NCI-H524 (cell line): ENCODE measurements at places on chromosomes 1 and 21.

GRCh38 chr1:225595974-225596551 lies 56.9 kb downstream of the ENAH start:
- DNase-seq: no peak

DNA sequence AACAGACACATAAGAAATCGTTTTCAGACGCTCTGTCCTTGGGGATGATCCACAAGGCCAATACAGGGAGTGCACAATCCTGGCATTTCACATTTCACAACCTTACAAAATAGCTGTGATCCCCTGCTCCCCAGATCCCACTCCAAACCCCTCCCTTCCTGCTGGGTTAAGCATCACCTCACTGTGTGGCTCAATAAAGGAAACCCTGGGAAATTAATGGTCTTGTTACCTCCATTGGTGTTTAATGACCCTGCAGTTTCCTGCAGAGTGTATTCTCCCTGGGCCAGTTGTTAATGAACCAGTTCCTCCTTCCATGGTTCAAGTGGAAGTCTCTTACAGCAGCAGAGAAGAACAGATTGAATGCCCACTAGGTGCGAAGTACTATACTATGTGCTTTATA lies 334.7 kb downstream of the OMA1 start:
- DNase-seq: no peak

- no peak for DNase-seq
Observed at GRCh38 chr1:184624626-184625025, 130.0 kb downstream of the EDEM3 start.

DNA sequence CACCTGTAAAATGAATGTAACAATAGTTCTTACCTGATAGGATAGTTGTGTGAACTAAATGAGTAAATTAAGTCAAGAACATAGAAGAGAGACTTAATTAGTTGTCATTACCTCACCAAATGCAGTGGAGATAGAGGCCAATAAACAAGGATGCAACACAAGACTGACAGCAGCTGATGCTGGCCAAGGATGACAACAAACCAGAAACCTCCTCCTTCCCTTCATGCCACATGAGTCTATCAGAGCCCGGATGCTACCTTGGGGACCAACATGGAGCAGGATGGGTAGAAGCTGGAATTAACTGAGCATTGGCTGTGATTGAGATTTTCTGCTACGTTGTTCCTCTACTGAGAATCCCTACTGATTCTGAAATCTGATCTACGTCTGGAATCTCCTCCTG lies 30.3 kb upstream of the USP1 start:
- DNase-seq: no peak

DNA sequence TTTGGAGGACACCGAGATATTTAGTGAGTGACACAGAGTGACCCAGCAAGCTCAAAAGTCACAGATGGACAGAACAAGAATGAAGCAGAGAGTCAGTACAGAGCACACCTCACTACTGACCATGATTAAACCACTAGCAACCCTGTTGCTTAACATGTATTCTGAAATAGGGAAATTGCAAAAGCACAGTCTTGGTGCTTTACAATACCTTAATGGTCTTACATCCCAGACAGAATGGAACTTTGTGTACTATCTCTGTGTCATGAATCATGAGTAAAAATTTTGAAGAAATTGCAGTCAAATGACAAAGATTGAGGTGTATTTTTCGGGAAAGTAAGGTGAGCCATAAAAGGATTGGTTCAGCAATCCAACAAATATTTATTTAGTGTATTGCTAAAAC lies 2.7 kb upstream of the SAMSN1 start:
- DNase-seq: no peak

GRCh38 chr1:26405281-26405915 lies 5.2 kb upstream of the LIN28A start:
- peak; percentile 15 for DNase-seq

DNA sequence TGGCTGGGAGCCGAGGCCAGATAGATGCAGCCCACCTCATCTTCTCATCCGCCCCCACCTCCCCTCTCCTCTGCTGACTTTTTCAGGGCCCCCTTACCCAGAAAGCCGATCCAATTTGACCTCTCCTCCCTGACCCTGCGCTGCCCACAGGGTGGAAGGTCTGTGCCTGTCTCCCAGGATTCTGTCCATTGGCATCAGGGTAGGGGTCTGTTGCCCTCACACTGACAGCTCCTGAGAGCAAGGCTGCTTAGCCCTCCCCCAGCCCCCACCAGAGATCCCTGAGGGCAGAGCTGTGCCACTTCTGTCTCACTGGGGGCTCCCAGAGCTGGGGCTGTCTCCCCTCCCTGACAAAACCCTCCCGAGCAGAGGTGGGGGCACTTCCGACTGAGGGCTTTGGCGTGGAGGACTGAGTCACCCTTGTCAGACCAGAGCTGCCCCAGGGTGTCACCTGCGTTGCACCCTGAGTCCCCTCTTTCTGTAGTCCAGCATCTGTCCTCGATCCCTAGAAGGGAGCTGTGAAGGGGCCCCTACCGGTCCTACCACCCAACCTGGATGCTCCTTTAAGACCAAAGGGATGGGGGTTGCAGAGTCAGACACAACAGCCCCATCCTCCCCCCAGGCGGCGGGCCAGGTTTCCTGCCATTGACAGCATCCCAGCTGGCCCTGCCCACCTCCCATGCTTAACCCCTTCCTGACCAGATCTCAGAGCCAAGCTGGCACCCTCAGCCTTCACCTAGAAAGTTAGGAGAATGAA lies 2.4 kb upstream of the FAM110D start:
- DNase-seq: no peak

DNA sequence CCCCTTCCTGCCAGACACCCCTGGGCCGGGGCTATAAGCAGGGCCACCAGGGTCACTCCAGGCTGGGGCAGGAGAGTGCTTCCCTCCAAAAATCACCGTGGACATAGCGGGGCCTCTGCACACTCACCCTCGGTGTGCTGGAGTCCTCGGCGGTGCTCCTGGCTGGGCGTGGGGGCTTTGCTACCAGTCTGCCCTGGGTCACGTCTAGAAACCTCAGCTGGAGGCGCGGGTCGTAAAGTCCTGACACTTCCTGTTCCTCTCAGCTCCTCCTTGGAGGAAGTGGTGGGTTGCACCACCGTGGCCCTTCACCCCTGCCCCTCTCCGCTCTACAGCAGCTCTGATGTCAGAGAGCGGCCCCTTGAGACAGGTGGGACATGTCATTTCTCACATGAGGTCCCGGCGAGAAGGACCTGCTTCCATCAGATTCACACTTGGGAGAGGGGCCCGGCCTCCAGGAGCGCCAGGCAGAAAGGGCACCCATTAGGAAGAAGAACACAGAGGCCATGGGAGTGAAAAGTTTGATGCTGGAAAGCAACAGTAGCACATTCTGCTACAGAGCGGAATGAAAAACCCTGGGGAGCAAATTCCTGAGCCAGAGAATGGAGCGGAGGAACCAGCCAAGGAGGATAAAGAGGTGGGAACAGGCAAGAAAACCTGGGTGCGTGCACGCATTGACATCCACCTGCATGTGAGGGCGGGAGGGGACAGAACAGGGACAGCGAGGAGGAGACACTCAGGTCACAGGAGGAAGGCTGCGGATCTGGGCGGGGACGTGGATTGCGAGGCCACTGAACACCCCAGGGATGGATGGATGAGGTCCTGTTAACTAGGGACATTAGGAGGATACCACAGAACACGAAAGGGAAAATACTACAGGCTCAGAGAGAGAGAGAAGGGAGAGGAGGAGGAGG lies at the start of gene ITGB2:
ITGB2 (minus strand) TSS at position 206 of the 911 bp plus-strand sequence. CDS start 10,117 bp downstream, outside the sequence.
- DNase-seq: no peak

DNA sequence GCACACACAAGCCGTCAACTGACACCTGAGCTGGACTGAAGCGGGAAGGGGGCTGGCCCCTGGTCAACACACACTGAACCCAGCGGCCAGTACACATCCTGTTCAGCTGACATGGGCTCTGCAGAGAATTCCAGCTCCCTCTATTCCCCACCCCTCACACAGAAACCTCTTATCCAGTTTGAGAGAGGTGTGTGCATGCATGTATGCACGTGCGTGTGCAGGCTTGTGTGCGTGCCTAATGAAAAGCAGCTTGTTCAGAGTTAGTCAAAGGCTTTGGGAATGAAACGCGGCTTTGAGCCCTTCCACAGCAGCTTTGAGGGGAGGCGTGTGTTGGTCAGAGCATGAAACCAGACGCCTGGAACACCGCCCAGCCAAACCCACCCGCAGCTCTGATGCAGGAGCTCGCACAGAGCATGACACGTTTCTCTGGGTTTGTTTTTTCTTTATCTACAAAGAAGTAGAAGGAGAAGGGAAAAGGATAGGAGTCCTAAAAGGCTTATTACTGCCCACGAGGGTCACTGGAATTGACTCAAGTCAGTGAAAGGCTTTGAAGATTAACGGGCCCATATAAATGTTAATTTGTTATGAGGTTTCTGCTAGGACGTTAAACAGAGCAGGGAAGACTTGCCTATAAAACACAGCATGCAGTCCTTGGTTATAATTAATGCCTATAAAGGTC lies 184.2 kb downstream of the ETS2 start:
- DNase-seq: peak; percentile 27

GRCh38 chr1:152449661-152450060 lies 35.6 kb upstream of the CRNN start:
- no peak for DNase-seq

DNA sequence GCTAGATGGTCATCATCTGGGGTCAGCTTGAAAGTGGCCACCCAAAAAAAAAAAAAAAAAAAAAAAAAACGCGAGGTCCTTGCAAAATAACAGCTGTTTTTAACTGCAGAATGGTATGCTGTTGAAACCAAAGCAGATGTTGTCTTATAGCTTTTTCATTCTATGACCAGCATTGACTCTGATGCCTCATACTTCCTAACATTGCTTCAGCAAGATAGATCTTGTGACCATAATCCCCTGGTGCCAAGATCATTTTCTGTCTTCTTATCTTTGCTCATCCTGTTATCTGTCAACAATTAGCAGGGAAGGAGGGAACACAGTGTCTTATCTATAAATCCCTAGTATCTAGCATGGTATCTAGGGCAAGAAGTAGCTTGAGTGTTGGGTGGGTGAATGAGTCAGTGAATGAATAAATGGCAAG lies 181.5 kb downstream of the PLPP3 start:
- no peak for DNase-seq

GRCh38 chr1:205190845-205191577 lies 20.5 kb downstream of the DSTYK start:
- DNase-seq: peak; percentile 56

- DNase-seq: no peak
Observed at GRCh38 chr1:228177721-228178710, 12.4 kb downstream of the IBA57 start.

DNA sequence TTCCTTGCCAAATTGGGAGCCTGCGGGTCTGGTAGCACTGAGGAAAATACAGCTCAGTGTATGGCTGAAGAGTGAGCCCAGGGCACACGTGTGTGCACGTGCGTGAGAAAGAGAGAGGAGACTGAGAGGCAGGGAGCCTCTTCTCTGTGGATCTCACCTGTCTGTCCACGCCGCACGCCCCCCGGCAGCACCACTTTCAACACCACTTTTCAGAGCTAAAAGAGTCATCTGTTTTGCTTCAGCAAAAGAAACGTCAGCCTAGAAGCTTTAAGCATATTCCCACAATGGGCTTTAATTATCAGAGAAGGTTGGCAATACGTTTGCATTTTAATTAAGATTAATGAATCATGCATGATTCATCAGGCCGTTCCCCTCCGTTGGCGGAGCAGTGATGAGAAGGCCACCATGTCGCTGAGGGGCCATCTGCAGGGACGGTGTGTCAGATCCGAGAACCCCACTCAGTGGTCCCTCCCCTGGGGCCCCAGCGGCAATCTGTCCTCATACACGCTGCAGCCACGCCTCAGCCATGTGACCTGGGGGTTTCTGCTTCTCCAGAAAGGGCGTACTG lies 56.8 kb downstream of the SIK1 start:
- peak; percentile 60 for DNase-seq

DNA sequence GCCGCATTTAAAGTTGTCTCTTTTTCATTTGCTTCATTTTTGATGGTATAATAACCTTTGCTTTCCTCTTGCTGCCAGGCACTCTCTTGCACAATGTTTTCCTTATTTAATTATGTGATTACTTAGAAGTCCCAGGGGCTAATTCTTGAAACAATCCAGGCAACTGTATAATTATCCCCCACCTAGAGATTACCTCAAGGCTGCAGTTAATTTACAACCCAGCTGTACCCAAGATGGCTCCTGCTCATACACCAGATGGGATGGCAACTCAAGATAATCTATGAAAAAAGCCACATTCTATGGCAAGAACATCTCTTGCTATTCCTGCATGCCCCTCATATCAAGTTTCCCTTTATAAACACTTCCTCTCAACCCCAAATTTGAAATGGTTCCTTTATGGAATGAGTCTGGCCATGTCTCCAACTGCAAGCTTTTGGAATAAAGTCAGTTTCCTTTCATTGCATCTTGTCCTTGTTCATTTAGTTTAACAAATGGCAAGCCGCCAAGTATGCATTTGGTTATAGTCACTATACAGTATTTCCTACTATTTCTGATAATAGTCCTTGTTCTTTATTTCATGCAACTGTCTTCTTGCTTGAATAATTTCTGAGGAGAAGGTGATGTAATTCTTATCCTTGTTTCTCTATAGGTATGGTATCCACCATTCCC lies 1042.6 kb downstream of the PLA2G4A start:
- peak; percentile 82 for DNase-seq

DNA sequence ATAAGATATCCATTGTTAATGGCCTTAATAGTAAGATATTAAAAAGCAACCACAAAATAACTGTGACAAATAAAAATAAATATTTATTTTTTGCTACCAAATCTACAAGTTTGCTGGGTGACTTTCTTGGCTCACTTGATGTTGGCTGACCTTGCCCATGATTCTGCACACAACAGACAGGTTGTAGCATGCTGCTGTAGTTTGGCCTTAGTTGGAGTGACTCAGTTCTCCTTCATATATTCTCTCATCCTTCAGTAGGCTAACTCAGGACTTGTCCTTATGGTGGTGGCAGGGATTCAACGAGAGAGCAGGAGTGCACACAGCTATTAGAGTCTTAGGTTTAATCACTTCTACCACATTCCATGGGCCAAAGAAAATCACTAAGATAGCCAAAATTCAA lies 437.9 kb downstream of the MRPL39 start:
- DNase-seq: no peak

DNA sequence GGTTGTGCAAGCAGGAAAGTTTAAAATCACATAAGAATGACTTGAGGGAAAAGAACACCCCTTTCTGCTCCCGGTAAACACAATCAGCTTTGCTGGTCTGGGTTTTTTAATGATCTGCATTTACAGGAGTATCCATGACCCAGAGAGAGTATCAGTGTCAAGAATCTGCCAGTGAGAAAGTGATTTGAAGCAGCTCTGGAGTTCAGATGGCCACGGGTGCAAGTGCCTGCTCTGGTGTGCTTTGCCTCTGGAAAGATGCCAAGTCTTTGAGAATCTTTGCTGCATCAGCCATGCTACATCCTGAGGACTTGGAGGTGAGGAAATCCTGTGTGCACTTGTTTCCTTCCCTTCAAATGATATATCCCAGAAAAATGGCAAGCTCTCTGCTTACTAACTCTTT lies 18.6 kb upstream of the MYSM1 start:
- no peak for DNase-seq

DNA sequence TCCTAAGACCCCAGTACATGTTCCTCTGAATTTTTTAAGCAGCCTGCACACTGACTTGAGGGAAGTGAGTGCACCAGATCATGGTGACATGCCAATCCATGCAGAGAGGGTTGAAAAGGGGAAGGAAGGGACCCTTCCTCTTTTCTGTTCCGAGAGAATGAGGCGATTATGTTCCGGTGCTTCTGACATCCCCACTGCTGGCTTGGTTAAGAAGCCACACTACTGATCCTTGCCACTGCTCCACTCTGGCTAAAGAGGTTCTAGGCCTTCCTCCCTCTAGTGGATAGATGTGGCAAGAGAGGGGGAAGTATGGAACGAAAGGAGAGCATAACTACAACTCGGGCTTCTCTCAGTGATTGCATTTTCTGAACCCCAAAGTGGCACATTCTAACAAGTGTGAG lies 1.8 kb upstream of the CYB5R1 start:
- peak; percentile 58 for DNase-seq

GRCh38 chr21:42250422-42251403 lies 31.8 kb downstream of the ABCG1 start:
- no peak for DNase-seq
